Hematopoietic multipotent progenitor cell treated with erythropoietin and hydrocortisone succinate and interleukin-3 and kit ligand, for 17 days (in vitro differentiated cells): ENCODE measurements at places on chromosomes 4 and X.

GRCh38 chrX:142702749-142703148 lies 323.0 kb upstream of the SPANXN4 start:
- no peak for DNase-seq

- DNase-seq, result no peak
Measured at GRCh38 chr4:147480891-147481576, at the start of gene EDNRA. TSS of gene EDNRA (plus strand) at chr4:147481097. CDS start at chr4:147485682, 4,585 bp downstream.

GRCh38 chrX:9301836-9302235 lies 163.0 kb upstream of the TBL1X start:
- no peak for DNase-seq

DNA sequence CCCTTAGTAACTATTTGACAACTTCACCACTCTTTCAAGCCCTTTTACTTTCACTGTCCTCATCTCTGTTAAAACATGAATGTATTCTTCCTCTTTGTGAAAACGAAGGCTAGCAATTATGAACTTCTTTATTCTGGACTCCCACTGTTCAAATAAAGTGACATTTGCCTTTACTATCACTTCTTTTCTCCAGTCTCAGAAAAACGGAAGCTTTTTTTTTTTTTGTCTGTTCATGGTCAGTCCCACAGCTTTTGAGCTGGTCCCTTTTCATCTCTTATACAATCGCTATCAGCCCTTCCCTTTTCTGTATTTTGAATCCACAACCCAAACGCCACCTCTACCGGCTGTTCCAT lies 327.7 kb downstream of the DKK2 start:
- no peak for DNase-seq

- no peak for DNase-seq
Measured at GRCh38 chr4:49000806-49001205, 14.7 kb downstream of the CWH43 start.

DNA sequence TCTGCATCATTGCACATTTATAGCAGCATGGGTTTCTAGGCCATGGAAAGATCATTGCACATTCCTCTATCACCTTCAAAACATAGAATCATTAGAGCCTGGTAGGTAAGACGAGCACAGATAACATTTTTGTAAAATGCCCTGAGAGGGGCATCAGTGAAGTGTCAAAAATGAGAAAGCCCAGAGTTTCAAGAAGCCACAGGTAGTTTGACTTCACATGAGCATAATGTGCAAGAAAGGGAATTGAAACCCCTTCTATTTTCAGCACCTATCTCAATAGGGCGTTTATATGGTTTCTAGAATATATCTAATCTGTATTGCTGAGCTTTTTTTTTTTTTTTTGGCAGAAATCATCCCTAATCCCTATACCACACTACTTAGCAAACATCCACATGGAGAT lies 2441.7 kb downstream of the ARAP2 start:
- no peak for DNase-seq

GRCh38 chrX:39984191-39984956 lies 113.4 kb downstream of the BCOR start:
- no peak for DNase-seq

DNA sequence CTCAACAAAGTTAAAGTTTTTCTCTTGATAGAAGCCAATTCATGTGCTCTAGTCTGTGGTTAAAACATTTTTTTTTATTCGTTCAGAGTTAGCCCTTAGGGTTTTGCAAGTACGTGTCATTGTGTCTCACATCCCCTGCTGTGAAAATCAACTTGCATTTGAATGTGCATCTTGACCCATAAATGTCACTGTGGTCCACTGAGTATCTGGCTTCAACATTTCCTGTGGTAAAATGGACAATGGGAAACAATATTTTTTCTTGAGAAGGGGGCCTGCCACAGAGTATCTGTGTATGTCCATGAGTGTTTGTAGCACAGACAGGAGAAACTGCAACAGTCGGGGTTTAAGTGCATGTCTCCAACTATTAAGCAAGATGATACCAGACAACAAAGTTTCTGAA lies 554.8 kb upstream of the TENM3 start:
- DNase-seq, result no peak

- no peak for DNase-seq
Measured at GRCh38 chr4:89222170-89222569, 85.4 kb downstream of the GPRIN3 start.

DNA sequence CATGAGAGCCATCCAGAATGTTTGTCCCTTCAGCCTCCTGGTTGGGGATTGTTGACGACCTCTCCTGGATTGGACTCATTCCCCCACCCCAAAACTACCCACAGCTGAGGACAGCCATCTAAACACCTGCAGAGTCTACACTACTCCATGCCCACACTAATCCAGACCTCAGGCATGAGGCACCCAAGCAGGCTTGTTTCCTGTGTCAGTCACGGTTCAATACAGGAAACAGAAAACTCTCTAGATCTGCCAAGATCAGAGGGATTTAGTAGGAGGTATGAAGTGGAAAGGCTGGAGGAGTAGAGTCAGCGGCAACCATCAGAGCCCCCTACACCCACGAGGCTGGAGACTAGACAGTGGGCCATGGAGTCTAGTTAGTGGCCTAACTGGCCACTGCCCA lies 37.7 kb downstream of the HAND2 start:
- no peak for DNase-seq

DNA sequence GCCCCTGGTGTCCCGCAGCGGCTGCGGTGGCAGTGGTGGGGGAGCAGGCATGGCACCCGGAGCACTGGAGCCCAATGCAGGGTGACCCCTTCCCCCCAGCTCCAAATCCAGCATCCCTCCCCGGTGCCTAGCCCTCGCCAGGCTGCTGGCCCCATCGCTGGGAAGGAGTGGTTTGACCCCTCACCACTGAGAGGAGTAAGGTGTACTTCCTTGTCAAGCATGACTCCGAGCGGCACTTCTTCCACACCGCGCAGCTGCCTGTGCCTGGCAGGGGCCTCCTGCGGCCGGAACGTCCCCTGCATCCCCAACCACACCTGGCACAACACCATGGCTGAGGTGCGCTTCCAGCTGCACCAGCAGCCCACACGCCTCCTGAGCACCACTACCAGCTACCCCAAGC lies 27.0 kb downstream of the LRPAP1 start:
- no peak for DNase-seq

DNA sequence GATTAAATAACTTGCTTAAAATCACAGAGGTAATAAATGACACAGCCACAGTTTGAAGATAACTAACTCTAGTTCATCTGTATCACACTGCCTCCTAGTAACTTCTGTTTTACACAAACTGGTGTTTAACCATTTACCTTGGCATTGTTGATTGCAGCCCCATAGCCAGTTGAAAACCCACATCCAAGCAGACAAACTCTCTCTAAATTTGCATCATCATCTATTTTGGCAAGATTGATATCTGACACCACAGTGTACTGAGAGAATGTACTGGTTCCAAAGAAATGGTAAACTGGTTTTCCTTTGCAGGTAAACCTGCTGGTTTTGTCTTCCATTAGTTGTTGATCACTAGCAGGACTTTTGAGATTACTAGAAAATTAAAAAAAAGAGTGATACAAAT lies 7.8 kb downstream of the ADH4 start:
- no peak for DNase-seq

GRCh38 chrX:150200820-150201287 lies 162.3 kb upstream of the MAMLD1 start:
- no peak for DNase-seq

GRCh38 chrX:9638871-9639270 lies 126.8 kb downstream of the GPR143 start:
- no peak for DNase-seq

DNA sequence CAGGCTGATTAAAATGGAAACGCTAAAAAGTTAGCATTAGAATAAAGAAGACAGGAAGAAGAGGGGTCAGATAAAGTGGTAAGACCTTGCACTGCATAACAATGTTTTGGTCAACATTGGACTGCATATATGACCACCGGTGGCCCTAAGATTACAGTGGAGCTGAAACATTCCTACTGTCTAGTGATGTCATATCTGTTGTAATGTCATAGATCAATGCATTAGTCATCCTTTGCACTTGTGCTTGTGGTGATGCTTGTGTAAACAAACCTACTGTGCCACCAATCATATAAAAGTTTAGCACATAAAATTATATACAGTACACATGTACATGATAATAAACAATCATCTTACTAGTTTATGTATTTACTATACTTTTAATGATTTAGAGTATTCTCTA lies 73.0 kb downstream of the TMEM165 start:
- no peak for DNase-seq

GRCh38 chr4:84750960-84751283 lies 168.0 kb downstream of the CDS1 start:
- no peak for DNase-seq

- no peak for DNase-seq
Measured at GRCh38 chrX:24398766-24399165, 38.3 kb downstream of the SUPT20HL1 start.

- DNase-seq, result no peak
Measured at GRCh38 chr4:169209388-169209883, 61.3 kb downstream of the SH3RF1 start.

GRCh38 chrX:28582511-28582910 lies 4.7 kb upstream of the IL1RAPL1 start:
- DNase-seq, result no peak

DNA sequence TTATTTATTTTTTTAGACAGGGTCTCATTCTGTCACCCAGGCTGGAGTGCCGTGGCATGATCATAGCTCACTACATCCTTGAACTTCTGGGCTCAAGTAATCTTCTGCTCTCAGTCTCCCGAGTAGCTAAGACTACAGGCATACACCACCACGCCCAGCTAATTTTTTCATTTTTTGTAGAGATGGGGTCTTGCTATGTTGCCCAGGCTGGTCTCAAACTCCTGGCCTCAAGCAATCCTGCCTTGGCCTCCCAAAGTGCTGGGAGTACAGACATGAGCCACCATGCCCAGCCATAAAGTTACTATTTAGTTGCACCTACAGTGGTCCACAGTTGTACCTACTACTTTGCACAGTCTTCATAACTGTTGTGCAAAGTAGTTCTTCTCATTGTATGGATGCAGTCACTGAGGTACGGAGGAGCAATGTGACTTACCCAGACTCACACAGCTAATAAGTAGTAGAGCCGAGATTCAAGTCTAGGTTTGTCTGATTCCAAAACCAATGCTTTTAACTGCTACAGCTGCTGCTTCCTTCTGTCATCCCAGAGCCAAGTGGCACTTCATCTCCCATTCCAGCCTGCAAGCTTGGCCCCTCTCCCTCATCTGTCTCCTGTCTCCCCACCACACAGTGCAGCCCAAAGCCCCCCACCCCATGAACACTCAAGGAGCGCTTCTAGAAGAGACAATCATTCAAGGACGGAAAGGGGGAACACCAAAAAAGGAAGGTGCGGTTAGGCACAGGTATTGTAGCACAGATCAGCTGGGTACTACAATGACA lies 24.0 kb upstream of the IQSEC2 start:
- no peak for DNase-seq

DNA sequence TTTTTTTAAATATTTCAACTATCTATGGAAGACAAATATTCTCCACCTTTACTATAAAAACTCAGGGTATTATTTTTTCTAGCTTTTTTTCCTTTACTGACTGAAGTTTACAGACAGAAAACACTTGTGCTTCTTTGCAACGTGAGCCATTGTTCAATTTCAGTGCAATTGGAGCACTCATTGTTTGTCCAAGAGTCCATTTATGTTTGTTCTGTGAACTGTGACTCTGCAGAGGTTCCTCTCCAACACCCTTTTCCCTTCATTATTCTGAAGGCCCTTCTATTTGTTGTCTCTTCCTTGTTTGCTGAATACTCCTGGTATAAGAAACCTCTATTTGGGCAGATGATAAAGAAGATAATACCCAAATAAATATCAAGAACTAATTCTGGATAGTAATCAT lies 37.4 kb downstream of the DAPP1 start:
- no peak for DNase-seq

- peak; percentile 22 for DNase-seq
Measured at GRCh38 chrX:119753639-119754257, 4.6 kb upstream of the SOWAHD start.

GRCh38 chrX:23779025-23779424 lies 3.9 kb upstream of the SAT1 start:
- no peak for DNase-seq

- DNase-seq, result no peak
Measured at GRCh38 chr4:168689791-168690190, 192.9 kb downstream of the PALLD start.

DNA sequence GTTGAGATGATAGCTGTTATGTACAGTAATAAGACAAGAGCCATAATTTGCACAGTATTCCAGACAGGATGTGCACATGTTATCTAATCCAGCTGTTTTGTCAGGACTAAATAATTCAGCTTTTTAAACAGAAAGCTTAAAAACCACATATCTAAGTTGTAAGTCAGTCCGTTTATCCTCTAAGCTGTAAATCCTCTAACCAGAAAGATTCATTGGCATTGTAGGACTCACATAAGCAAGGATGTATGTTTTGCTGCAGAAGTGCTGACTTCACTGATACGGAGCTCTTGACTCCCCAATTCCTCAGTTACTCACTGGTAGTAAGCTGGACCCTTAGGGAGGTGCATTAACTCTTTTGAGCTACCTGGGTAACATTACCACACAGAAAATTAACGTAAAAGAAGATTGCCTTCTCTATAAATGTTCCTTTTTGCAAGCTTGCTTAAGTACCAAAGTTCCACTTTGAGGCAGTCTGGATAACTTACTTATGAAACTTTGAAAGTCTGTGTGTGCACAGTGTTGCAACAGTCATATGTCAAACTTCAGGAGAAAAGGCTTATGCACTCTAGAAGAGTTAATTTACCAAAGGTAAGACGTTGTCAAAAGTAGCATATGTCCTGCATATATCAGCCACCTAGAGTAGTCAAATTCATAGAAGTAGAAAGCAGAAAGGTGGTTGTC lies 58.3 kb upstream of the MAGEB2 start:
- no peak for DNase-seq

GRCh38 chr4:181597766-181598165 lies 645.4 kb upstream of the TENM3 start:
- no peak for DNase-seq

DNA sequence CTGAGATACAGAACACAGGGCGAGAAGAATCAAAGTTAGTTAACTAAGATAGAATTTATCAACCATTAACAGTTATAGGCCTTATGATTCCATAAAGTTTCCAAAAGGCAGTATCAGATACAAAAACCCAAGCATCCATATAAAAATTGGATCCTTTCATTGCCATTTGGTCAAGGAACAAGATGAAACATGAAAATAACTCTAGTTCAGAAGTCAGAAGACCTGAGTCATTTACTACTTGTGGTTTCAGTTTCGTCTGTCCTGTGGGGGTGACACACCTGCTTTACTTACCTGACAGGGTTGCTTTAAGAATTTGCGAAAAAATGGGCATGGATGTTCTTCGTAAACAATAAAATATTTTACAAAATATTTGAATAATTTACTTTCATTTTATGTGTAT lies 130.8 kb downstream of the ANAPC10 start:
- DNase-seq, result no peak

GRCh38 chrX:154804957-154805695 lies at the start of gene MPP1:
TSS of gene MPP1 (minus strand) at chrX:154805485. CDS start at chrX:154805373, 112 bp downstream.
- peak; percentile 89 for DNase-seq

- no peak for DNase-seq
Measured at GRCh38 chr4:162011089-162011488, 152.7 kb downstream of the FSTL5 start.

DNA sequence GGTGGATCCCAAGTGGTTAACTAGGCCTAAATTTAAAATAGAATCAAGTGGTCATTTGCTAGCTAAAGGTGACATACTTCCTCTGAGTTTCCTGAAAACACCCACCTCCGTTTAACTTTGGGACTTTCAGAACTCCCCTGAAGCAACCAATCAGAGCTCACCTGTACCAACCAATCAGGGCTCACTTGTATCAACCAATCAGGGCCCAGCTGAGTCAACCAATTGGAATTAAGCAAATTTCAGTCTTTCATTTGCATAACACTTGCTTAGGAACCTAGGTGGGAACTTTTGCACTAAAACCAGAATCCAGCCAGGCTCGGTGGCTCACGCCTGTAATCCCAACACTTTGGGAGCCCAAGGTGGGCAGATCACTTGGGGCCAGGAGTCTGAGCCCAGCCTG lies 15.9 kb downstream of the GPC4 start:
- no peak for DNase-seq
